ENCODE measurements at places on chromosomes 6 and 20.

DNA sequence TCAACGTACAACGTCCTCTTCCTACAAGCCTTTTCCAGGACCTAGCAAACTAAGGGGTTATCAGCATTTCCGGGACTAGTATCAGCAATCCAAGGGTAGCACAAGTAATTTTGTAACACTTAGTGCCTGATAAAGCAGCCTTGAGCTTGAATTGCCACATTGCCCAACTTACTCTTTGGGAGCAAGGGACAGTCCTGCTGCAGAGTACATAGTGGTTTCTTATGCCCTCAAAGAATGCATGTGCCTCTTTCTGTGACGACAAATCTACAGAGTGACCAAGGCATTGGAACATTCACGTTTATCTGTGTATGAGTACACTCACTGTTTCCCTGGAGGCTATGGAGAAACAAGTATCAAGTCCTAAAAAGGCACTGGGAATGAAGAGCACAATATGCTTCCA lies 3.2 kb upstream of the ID4 start:
- DNase-seq, result no peak

DNA sequence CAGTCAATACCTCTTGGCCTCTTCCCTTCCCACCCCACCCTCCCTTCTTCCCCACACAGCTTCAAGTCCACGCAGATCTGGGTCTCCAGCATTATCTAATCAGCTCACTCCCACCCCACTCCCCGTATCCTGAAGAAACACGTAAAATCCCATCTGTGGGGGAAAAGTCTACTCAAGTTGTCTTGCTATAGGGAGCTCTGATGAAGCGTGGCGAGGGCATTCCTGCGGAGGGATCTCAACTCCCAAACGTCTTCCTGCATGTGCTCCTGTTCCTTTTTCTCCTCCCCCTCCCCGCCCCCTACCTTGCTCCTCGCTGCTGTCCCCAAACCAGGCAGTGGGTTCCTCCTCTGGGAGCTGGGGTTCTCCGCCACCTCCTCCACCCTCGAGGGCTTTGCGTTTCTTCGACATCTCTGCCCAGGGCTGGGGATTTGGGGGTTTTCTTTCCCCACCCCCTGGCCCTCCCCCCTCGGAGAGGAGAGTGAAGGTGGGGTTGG lies 181.8 kb downstream of the TBXT start:
- no peak for DNase-seq

DNA sequence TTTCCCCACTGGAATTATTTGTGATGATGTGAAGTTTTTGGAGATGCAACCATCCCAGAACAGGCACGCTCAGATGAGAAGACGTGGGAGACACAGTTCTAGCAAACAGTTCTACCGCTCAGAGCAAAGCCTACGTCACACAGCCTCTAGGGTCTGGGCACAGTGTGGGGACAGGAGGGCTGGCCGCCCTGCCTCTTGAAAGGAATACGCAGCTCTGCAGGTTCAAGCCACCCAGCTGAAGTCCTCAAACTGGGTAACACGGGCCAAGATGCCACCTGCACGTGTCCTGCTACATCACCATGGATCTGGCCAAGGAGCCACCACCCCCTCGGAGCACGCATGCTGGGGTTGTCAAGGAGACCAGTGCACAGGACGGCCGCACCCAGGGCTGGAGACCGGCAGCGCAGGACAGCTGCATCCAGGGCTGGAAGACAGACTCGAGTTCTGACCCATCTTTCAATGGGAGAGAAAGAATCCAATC lies 75.0 kb downstream of the NOL4L start:
- no peak for DNase-seq

- DNase-seq, result no peak
Observed at GRCh38 chr6:117992856-117993255, 85.8 kb downstream of the SLC35F1 start.

DNA sequence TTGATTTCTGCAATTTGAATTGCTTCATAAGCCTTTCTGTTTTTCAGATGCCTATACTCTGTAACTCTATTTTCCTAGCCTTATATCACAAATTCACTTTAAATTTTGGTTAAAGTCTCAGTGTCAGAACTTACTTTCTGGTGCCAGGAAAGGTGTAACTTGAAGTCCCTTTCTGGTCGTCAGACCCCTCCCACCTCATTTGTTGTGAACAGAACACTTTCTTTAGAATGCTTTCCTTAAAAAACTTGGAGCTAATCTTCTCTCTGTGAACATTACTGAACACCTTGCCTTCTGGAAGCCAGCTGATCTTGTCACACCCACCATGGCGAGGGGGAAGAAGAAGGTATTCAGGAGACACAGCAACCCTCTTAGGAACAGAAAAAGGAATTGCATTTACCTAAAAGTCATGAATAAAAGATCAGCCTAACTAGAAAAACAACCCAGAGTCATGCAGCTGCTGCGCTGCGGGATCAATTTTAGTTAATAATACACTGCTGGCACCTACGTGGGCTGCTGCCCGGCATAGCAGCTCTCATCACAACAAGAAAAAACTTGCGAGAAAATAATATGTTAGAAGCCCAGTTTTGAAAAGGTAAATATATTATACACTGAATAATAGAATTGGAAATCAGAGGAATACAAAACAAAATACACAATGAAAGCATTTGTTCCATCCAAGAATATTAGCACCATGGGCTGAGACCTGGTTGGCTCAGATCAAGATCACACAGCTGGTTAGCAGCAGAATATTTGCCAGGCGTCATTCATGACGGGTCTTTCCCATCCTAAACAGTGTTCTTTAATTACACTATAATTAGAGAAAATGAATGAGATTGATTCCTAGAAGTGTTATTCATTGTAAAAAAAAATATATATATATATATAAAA lies 5.8 kb upstream of the FAM217A start:
- no peak for DNase-seq

DNA sequence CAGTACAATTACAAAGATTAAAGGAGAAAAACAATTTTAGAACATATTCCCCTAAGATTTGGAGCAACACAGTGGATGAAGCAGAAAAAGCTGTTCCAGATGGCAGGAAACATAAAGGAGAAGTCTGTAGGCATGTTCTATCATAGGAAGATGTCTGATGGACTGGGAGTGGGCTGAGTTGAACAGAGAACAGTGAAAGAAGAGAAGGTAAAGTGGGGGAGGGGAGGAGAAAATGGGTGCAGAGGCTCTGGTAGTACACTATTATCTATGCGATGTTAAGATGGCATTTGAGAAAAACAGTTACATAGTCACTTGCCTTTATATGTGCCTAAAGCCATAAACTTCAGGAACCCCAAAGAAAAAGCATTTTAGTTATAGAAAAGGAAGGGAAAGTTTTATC lies 4.2 kb upstream of the PHIP start:
- DNase-seq, result no peak

DNA sequence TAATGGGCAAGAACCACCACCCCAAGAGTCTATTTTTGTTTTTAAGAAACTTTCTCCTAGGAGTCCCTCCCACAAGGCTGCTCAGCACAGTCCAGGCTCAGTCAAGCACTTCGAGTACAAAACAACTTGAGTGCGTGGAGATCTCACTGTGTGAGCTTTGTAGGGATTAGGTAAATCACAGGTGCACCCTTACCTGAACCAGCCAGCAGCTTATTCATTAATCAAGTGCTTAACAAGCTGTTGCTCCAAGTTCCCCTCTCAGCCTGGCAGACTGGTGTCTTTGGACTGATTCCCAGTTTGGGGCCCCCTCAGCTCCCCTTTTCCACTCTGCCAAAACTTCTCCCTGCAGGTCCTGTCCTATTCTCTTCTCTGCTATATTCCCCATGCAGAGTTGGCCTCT lies 133.1 kb downstream of the LY86 start:
- DNase-seq, result no peak

DNA sequence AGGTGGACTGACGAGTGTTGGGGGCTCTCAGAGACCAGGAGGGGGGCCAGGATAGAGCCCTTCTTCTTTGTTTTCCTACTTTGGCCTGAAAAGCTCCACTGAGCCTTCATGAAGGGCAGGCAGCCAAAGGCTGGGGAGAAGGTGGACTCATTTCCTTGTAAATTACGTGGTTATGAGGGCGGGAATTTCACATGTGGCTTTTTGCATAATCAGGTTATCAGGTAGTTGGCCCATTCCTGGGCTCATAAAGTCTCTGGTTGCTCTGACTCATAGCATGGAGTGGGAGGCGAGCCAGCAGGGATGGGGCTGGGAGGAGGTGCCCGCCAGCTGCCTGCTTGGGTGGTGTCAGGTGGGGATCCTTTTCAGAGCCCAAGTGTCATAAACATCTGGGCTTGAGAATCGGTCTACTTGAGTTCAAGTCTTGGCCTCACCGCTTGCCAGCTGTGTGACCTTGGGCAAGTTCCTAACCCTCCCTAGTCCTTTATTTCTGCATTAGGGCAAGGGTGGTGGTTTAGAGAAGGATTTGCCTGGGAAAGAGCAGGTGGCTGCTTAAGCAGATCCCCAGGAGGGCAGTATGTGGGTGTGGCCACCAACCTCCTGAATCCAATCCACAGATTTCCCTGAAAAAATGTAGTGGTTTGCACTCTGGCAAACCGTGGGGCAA lies 26.5 kb upstream of the RNF24 start:
- DNase-seq, result no peak

- DNase-seq, result no peak
Observed at GRCh38 chr20:33653900-33654596, 8.1 kb upstream of the C20orf144 start.

- DNase-seq, result no peak
Observed at GRCh38 chr6:121925024-121925423, 474.4 kb upstream of the HSF2 start.

DNA sequence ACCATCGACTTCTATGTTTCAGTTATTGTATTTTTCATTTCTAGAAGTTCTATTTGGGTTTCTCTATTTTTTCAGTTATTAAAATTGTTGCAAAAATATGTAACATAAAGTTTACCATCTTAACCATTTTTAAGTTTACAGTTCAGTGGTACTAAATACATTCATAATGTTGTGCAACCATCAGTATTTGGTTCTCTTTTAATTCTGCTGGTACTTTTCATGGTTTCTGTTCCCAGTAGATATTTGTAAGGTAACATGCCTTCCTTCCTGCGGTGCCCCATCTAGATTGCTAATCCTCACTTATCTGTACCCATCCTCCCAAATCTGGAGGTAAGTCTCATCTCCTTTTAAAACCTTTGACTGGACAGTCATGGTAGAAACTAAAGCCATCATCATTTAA lies 47.9 kb downstream of the TGM2 start:
- DNase-seq, result no peak

GRCh38 chr6:119649531-119649930 lies 300.0 kb upstream of the MAN1A1 start:
- DNase-seq, result no peak

- DNase-seq, result no peak
Observed at GRCh38 chr6:154471609-154472362, 38.7 kb downstream of the CNKSR3 start.

- DNase-seq, result no peak
Observed at GRCh38 chr20:16864069-16864468, 115.9 kb downstream of the OTOR start.

DNA sequence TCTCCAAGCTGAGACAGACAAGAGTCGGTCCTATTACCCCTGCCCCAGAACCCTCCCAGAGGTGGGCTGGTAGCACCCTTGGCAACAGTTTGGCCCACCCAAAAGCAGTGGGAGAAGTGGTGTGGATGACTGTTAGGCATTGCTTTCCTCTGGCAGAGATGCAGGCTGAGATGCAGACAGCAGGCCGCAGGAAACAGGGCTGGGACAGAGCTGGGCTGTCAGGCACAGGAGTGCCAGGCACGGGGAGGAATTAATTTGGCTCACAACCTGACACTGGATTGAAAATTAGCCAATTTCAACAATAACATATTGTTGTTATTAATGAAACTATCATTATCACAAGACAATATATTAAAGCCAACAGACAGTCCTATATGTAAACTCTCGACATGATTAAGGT lies 15.7 kb upstream of the SIRT5 start:
- DNase-seq, result no peak

GRCh38 chr6:117169064-117169665 lies 96.2 kb upstream of the VGLL2 start:
- no peak for DNase-seq

DNA sequence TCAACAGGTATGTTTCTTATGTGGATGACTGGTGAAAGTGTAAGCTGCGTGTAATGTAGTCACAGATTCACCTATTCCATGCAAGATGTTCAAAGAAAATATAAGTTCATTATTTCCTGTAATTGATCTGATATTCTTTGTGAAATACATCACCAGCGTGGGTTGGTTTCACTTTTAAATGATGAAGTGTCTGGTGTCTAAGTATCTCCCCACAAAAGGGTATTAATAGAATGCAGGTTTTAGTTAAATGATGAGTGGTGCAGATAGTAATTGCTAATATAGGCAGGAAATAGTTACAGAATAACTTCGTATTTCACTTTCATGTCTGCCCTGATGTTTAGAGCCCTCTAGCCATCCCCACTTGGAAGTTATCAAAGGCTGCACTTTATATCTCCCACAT lies 22.2 kb downstream of the PGBD1 start:
- DNase-seq, result no peak

GRCh38 chr6:95203153-95203754 lies 374.1 kb upstream of the MANEA start:
- DNase-seq, result no peak

DNA sequence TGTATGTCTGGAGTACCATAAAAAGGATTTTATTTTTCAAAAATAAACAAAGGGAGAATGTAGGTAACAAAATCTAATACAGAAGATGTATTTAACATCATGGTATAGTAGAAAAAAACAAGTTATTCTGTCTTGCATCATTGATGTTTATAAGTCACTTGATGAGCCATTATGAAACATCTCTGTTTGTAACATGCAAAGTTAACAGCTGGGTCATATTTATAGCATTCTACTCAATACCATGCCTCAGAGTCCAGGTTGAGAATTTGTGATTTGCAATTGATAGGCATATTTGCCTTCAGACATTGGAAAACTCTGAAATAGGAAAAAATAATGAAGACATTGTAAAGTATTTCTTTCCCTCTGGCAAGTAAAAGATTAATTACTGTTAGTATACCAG lies 52.3 kb upstream of the IL20RA start:
- no peak for DNase-seq

- no peak for DNase-seq
Observed at GRCh38 chr6:74439123-74439811, 743.3 kb downstream of the CD109 start.

GRCh38 chr6:74167511-74167910 lies 471.5 kb downstream of the CD109 start:
- DNase-seq, result no peak

DNA sequence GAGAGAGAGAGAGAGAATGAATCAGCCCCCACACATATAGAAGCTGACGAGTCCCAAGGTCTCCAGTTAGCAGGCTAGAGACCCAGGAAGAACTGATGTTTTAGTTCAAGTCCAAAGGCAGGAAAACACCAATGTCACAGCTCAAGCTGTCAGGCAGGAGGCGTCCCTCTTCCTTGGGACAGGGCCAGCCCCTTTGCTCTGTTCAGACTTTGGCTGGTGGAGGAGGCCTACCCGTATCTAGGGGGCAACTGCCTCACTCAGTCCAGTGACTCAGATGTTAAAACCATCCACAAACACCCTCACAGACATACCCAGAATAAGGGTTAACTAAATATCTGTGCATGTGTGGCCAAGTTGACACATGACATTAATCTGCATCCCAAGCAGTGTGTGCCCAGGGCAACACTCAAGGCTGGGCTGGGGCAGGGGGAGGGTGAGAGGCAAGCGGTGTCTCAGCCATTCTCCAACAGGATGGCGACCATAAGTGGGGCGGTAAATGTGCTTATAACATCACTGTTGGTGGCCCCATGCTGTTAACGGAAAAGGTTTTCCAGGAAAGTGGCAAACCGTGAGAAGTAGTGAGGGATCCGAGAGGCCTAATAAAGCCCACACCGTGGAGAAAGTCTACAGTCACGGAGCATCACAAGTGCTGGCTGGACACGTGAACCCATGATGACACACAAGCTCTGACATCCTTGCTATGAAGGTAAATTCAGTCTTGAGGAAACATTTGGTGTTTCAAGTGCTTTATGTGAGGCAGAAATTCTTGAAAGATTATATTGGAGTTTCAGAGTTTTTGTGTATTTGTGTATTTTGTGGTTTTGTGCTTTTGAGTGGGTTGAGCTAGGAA lies 28.1 kb downstream of the RAMACL start:
- DNase-seq, result no peak

All from stimulated activated CD8-positive, alpha-beta memory T cell treated with anti-CD3 and anti-CD28 coated beads, Interleukin-4, amount 100 ng/mL, for 1 hour (primary cell).